Neural progenitor cell (in vitro differentiated cells): ENCODE measurements at places on chromosomes 5 and 9. TPM values are rescaled to one million over a fixed set of nuclear protein-coding genes. Genes with fewer than 3 reads are reported as not detected.

The CCDC192 gene
- 2.7 TPM in 1 of 2 replicates, not detected in the other for total RNA-seq

The HRH2 gene
- 0.19 TPM in 1 of 2 replicates, not detected in the other for total RNA-seq

The GARIN3 gene
- not detected in 2 replicates for total RNA-seq

The PCDHA13 gene
- total RNA-seq, result 1.9 and 2.3 TPM in 2 replicates

The SEMA5A gene
- 10.8 and 11.9 TPM in 2 replicates for total RNA-seq
